Foreskin keratinocyte (primary cell): ENCODE measurements at places on chromosomes 13 and 19. TPM values are rescaled to one million over a fixed set of nuclear protein-coding genes. Genes with fewer than 3 reads are reported as not detected.

The TNPO2 gene
- 20.8 and 26.1 TPM in 2 replicates for polyA plus RNA-seq

The PRODH2 gene
- polyA plus RNA-seq: not detected in 2 replicates

The ZNF730 gene
- 0.16 and 0.26 TPM in 2 replicates for polyA plus RNA-seq

The ZIC5 gene
- not detected in 2 replicates for polyA plus RNA-seq

The NOTCH3 gene
- polyA plus RNA-seq: 0.04 and 0.09 TPM in 2 replicates

The CYP2F1 gene
- not detected in 2 replicates for polyA plus RNA-seq

The DAND5 gene
- polyA plus RNA-seq: 0.08 TPM in 1 of 2 replicates, not detected in the other

GRCh38 chr19:11090997-11091702, 1.9 kb downstream of the LDLR start:
- no peak for DNase-seq

GRCh38 chr13:24074678-24075077, 85.8 kb upstream of the SPATA13 start:
- no peak for DNase-seq

DNA sequence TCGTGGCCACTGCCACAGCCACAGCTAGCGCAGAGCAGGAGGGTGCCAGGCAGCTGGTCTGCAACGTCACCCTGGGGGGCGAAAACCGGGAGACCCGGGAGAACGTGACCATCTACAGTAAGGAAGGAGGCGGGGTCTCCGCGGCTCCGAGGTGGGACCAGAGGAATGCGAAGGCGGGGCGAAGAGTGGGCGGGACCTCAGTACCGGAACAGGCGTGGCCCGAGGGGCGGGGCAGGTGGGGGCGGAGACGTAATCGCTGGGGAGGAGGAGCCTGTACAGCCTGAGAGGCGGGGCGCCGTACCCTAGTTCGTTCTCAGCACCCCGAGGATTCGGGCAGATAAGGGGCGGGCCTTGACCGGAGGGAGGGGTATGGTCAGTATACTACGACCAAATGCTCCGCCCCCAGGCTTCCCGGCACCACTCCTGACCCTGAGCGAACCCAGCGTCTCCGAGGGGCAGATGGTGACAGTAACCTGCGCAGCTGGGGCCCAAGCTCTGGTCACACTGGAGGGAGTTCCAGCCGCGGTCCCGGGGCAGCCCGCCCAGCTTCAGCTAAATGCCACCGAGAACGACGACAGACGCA, 2.5 kb downstream of the ICAM5 start:
- DNase-seq: no peak

DNA sequence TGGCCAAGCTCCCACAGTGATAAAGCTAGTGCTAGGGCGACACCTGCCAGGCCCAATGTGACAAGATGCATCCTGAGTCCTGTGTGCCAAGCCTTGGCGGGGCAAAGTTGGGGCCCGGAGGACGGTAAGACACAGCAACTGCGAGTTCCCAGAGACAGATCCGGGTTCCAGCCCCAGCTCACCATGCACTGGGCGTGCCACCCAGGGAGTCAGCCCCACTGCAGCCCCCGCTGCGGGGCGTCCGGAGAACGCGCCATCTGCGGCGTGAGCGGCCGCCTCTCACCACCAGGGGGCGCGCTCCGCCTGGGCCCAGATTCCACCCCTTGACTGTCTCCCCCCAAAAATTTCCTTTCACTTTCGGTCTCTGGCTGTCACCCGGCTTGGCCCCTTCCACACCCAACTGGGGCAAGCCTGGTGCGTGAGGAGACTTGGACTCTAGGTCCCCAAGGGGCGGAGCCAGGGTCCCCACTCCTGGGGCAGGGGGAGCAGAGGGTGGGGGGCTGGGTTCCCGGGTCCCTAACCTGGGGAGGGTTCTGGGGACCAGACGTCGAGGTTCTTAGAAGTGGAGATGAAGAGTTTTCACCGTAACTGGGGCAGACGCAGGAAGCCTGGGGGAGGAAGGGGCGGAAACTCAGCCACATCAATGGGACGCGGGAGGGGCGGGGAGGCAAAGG, at the start of gene FLT3LG:
FLT3LG (plus strand) TSS at position 348 of the 674 bp plus-strand sequence. CDS start 425 bp downstream, outside the sequence.
- no peak for DNase-seq

GRCh38 chr19:14582894-14583340, at the start of gene CLEC17A:
TSS of gene CLEC17A (plus strand) at chr19:14583084. CDS start at chr19:14583161, 77 bp downstream.
- DNase-seq: no peak

DNA sequence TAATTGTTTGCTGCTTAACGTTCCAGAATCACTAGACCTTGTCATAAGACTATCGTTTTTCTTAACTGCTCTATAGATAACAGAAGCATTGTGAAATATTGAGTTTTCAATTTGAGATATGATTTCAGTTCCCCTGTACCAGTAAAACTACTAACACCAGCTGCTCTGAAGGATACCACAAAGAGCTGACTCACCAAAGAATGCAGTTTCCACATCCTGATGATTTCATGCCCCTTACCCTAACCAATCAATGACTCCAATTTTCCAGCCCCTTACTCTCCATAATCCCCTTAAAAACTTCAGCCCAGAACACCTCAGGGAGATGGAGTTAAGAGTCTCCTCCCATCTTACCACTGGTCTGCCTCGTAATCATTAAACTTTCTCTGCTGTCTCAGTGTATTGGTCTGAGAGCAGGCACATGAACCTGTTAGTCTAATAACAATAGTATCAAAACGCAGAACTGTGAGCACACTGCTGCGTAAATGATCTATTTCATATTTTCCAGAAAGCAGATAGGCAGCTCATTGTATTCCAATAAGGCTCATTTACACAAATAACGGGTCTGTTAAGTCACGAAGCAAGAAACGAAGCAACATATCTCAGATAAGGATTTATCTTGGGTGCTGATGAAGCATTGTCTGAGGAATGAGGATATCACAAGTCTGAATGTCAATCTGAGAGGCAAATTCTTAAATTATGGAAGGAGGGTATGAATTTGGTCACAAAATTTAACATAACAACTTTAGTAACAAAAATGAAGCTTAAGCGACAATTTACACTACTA, 14.1 kb upstream of the CCNA1 start:
- DNase-seq: no peak

DNA sequence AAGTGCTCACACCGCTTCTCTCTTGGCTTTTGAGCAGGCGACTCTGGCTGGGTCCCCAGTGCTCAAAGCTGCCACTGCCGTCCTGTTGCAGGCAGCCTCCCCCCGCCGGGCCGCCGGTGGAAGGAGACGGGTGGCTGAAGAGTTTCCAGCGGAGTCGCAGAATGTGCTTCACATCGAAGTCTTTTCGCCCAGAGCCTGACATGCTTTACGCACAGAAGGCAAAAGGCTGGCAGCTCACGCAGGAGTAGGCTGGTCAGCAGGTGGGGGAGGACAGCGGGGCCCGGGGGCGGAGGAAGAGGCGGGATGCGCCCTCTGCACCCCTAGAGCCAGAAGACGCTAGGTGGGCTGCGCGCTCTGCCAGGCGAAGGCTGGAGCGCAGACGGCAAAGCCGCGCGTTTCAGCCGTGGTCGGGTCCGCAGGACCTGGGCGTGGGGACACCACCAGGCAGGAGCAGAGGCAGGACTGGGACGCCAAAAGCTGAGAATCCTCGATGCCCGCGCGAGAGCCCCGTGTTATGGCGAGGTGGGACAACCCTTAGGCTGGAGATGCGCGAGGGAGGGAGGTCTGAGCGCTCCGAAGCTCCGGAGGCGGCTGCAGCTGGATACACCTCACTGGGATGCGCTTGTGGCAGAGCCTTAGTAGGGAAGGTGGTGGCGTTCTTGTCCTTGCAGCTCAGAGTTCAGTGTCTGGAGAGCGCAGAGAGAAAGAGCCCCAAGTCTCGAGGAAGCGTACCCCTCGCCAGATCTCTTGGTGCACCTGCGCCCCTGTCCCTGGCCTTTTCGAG, at the start of gene ATXN8OS:
ATXN8OS (plus strand) TSS at position 329 of the 784 bp plus-strand sequence.
- DNase-seq: peak; percentile 4

DNA sequence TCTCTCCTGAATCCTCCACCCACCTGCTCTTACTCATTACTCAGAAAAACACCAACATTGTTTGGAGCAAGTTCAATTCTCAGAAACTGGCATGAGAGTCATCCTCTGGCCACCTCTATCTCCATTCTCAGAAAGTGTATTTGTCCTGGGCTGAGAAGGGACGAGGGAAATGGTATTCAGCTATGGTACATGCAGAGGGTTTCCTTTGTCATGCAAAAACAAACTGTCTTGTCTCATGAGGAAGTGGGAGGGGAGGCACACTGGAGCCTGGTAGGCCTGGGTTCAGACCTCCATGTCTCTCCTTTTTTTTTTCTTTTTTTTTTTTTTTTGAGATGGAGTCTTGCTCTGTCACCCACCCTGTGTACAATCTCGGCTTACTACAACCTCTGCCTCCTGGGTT, 31.9 kb upstream of the LILRA2 start:
- no peak for DNase-seq

- DNase-seq: no peak
These were observed 11.7 kb downstream of the ZNF226 start for GRCh38 chr19:44176590-44176989.

GRCh38 chr13:92951273-92951890, 275.2 kb upstream of the GPC6 start:
- no peak for DNase-seq

GRCh38 chr13:99624936-99625540, 123.8 kb downstream of the TM9SF2 start:
- DNase-seq: no peak

GRCh38 chr13:105814219-105814901, 721.1 kb downstream of the EFNB2 start:
- peak; percentile 97 for DNase-seq

DNA sequence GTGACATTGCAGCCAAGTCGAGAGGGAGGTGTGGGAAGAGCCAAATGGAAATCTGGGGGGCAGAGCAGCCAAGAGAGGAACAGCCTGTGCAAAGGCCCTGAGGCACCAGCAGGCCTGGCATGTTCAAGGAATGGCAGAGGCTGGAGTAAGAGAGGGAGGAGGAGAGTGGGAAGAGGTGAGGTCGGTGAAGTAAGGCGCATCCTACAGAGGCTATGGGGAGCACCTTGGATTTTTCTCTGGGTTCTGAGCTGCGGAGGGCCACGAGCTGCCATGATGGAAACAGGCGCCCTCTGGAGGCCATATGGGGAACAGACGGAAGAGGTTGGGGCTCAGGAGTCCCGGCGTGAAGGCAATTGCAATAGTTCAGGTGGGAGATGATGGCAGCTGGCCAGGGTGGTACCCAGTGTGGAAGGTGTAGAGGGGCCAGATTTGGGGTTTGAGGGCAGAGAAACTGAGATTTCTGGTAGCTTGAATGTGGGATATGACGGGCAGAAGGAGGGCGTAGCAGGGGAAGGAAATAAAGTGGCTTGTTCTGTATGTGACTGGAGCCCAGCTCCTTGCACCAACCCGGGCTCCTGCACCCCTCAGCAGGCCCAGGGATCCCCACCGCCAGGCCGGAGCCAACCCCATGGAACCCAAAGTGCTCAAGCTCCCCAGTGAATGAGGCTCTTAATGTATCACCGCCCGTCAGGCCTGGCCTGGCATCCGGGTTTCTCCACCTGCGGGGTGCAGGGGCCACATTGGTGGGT, 20.5 kb upstream of the STRN4 start:
- no peak for DNase-seq

DNA sequence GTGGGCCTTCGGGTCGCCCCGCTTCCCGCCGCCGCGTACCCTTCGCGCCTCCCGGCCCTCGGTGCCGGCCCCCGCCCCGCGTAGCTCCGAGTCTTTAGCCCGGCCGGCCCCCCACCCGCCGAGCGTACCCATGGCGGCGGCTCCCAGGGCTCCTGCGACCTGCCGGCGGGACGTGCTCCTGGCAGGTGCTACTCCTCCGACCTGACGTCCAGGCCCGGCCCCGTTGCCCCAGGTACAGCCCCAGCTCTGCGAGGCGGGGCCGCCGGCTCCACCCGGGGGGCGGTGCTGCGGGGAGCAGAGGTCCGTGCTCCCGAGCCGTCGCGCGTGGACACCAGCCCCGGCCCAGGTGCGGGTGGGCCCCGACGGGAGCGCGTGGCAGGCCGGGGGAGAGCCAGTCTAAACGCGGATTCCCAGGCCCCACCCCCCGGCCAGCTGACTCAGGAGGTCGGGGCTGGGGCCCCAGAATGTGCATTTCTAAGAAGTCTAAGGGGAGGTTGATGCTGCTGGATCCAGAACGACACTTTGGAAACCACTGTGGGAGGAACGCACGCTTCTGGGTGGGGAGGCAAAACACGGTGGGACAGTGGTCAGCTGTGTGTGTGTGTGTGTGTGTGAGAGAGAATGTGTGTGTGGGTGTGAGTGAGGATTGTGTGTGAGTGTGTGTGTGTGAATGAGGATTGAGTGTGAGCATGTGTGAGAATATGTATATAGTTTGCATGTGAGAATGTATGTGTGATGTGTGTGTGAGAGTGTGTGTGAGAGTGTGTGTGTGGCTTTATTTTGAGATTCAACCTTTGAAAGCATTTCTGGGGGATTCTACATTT, at the start of gene SLC15A1:
SLC15A1 (minus strand) TSS at position 206 of the 824 bp plus-strand sequence; CDS start at position 132, 74 bp downstream.
- no peak for DNase-seq

- no peak for DNase-seq
These were observed 421.6 kb upstream of the KLF12 start for GRCh38 chr13:74555651-74556420.

- DNase-seq: no peak
These were observed 13.0 kb upstream of the PROZ start for GRCh38 chr13:113145496-113145895.

DNA sequence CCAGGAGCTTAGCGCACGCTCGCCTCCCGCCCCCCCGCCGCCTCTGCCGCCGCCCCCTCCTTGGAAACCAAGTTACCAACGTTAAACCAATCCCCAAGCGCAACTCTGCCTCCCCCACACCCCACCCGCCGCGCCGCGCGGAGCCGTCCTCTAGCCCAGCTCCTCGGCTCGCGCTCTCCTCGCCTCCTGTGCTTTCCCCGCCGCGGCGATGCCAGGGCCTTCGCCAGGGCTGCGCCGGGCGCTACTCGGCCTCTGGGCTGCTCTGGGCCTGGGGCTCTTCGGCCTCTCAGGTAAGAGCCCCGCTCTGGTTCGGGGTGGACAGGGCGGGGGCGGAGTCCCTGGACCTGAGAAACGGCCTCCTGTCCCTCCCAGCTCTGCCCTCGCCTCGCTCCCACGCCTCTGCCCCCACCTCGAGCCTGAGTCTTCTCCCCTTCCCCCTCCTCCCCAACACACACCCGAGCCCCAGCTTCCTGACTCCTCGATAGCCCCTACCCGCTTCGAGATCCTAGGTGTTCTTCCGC, at the start of gene ICAM5:
ICAM5 (plus strand) TSS at position 117 of the 521 bp plus-strand sequence; CDS start at position 209, 92 bp downstream.
- DNase-seq: no peak

- DNase-seq: no peak
These were observed 20.5 kb downstream of the SLC15A1 start for GRCh38 chr13:98731925-98732324.

- no peak for DNase-seq
These were observed 15.0 kb downstream of the TDRD3 start for GRCh38 chr13:60411983-60412382.

DNA sequence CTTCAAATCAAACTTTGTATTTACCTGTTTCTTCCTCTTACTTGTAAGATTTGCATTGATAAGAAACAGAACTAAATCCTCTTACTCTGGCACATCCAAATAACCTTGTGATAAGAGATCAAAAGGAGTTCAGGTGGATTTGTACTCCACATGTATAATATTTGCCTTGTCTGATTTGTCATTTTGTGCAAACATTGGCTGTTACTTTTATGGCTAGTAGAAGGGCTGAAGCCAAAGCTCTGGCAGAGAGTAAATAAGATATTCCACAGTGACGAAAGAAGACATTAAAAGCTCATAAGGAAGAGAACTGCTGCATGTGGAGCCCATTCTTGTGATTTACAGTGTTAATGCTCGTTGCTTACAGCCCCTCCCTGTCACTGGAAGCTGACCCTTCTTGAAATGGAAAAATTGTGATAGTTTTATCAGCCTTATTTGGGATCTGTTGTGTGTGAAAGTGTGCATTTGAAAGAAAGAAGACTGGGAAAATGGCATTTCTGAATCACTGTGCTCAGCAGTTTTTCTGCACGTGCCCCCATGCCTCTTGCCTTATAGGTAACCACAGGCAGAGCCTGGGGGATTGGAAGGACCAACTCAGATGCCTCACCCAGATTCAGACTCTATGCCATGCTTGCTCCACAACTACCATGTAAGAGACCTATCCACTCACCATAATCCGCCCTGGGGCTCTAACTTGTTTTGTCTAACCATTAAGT, 68.2 kb downstream of the OXGR1 start:
- DNase-seq: no peak

GRCh38 chr13:64041296-64041695, 2625.6 kb upstream of the PCDH20 start:
- no peak for DNase-seq
